ENCODE measurements at places on chromosomes 5 and 9. TPM values are rescaled to one million over a fixed set of nuclear protein-coding genes. Genes with fewer than 3 reads are reported as not detected.

- DNase-seq = no peak
Observed at GRCh38 chr5:75711151-75711550, 6.1 kb downstream of the POC5 start.

DNA sequence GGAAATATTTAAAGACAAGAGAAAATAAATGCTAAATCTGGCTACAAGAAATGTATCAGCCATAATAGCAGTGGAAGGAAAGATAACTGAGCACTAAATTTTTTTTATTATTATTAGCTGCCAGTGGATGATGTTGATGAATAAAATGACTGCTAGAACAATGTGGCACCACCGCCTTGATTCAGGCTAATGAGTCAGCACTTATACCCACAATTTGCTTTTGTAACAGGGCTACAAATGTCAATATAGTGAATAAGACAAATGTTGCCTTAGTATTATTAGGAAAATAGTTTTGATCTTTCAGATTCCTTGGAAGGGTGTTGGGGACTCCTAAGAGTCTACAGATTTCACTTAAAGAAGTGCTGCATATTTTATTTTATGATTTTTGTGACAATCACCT is 555.2 kb upstream of the GRAMD2B start:
- no peak for DNase-seq

Gene CTNND2
- 1.8 TPM for total RNA-seq

DNA sequence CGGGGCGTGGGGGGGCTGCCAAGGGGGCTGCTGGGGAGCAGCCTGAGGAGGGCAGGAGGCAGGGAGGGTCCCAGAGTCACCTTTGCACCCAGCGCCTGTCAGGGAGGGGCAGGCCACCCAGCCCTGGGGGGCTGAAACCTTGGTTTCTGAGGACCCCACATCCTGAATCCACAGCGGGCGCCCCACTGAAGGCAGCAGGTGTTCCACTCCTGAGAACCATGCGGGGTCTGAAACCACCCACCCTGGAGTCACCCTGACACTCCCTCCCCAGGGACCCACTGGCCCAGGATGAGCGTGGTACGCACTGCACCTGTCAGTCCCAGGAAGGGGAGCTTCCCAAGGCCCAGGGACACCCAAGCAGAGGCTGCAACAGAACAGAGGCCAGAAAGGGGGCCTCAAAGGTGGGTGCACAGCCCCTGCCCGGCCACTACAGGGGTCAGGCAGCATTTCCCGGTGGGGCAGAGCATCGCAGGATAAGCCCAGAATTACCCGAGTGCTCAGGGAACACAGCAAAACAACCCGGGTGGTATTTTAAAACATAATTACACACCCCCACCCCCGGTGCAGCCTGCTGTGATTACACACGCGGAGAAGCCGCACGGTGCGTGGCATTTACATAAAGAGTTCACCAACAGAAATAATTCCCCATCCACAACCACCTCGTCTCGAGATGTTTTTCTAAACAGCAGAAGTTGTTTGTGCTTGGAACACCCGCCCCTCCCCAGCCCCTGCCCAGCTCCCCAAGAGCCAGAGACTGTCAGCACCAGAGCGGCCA is 57.3 kb upstream of the UBAC1 start:
- DNase-seq = no peak

Gene GARNL3
- 15.5 TPM for total RNA-seq

DNA sequence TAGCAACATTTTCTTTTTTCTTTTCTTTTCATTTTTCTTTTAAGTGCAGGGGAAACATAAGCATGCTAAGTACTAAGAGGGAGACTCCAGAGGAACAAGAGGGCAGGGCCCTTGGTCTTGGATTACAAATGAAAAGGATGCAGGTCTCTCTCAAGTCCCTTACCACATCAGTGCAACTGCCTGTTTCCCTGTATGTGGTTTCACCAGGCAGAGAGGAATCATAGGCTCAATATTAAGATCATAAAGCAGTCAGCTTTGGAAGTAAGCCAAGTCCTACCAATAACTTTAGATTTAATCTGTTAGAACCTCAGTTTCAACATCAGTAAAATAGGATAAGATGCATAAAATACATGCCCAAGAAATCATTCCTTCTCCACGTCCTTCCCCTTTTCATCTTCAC is 422.7 kb upstream of the PAPPA start:
- DNase-seq = no peak

DNA sequence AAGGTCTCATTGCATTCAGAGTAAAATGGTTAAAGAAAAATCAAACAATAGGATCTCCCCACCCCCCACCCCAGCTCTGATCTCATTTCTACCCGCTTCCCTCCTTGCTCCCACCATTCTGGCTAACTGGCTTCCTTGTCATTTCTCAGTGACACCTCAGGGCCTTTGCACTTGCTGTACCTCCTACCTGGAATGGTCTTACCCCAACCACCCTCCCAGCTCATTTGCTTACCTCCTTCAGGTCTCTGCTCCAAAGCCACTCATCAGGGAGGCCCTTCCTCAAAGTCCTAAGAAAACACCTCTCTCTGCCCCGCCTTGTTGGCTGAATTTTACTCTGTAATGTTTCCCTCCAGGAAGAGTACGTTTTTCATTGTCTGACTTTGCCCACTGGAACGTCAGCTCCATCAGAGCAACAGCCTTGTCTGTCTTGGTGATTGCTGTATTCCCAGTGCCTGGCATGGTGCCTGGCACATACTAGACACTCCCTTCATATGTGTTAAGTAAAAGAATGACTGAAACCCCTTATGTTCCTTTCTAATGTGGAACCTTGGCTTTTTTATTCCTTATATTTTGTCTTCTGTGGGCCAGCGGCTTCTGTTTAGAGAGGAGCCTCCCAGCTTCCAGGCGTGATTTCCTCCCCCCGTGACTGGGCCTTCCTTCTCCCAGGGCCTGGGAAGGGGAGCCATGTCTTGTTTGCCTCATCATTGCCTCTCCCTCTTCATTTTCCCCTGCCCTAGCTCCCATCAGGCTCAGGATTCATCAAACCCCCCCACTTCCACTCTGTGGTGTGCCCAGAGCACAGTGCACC is 26.9 kb downstream of the NEURL1B start:
- no peak for DNase-seq

GRCh38 chr9:102206432-102206831 is 468.0 kb upstream of the GRIN3A start:
- no peak for DNase-seq

Gene ORM2
- not detected for total RNA-seq

DNA sequence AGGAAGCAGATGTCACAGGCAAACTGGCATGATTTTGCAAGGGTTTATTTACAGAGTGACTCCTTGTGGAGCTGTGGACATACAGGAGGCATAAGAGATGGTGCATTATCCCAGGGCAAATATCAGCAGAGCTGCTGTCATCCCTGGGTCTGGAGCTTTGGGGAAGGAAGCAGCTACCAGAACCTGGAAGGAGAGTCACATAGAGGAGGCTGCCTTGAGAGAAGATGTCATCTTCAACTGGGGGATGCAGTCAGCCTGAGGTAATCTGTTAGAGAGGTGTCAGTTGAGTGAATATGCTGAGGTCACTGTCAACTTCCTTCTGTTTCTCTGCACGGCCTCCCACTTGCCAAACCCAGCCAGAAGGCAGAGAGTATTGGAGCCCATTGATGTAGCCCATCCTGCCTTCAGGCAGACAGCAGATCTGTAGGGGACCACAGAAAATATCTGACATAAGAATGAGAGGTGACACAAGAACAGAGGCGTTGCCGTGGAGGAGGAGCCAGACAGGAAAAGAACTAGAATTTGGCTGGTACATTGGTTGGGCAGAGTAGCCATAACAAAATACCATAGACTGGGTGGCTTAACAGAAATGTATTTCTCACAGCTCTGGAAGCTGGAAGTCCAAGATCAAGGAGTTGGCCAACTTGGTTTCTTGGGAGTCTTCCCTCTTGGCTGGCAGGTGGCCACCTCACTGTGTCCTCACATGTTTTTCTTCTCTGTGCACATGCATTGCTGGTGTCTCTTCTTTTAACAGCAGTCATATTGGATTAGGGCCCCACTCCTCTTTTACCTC is 102.8 kb downstream of the SNX18 start:
- peak; percentile 62 for DNase-seq

GRCh38 chr5:10704949-10705621 is 55.9 kb downstream of the DAP start:
- peak; percentile 100 for DNase-seq

GRCh38 chr5:140480310-140481014 is 67.0 kb upstream of the EIF4EBP3 start:
- DNase-seq = no peak

DNA sequence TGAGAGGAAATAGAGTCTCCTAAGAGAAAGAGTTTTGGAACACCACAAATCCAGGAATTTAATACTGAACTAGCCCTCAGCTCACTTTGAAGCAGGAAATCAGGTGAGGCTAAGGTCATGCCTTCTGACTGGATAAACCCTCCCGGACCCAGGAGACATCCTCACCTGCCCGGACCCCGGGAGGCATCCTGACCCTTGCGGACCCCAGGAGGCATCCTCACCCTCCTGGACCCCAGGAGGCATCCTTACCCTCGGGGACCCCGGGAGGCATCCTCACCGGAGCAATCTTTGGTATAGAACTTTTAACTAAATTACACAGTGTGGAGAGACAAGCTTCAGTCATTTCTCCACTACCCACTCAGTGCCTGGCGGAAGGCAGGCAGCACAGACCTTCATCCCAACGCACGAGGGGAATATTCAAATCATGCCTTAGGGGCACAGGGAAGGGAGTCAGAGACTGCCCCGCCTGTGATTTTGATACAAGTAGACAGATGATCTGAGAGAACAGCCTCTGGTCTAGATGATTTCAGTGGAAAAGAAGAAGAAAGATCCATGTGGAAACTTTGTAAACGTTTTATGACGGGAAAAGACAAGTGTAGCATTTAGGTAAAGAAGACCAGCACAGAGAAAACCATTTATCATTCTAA is 21.3 kb downstream of the STXBP1 start:
- DNase-seq = no peak

DNA sequence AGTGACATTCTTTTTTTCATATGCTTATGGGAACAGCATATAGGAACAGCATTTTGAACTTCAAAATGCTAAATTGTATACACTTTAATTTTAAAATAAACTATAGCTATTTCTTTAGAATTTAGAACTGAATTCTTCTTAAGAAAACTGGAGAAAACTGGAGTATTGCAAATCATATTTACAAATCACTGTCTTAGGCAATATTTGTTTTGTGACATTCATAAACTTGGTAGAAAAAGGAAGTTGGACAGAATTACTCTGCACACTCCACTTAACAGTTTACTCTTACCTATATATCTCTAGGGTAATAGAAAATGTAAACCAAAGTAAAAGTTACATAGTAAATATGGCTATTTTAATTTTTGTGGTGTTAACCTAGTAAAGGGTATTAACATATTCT is 3.1 kb downstream of the DMRTA1 start:
- peak; percentile 36 for DNase-seq

Gene MEGF10
- not detected for total RNA-seq
